ENCODE measurements at places on chromosomes 2 and 18.

DNA sequence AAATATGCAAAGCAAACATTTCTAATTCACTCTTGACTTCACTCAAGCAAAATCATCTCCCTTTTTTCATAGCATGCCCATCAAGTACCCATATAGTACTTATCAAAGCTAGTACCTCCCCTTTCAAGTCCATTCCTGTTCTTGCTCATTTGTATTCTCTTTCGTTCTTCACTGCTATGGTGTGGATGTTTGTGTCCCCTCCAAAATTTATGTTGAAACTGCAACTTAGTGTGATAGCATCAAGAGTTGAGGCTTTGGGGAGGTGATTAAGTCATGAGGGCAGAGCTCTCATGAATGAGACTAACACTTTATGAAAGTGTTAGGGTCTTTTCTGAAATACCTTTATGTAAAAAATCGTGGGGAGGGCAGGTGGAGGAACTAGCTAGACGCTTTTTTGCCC, 52.9 kb downstream of the RNU4ATAC start:
- no peak for DNase-seq

- DNase-seq: no peak
These were observed 17.7 kb downstream of the PAX8 start for GRCh38 chr2:113260991-113261390.

DNA sequence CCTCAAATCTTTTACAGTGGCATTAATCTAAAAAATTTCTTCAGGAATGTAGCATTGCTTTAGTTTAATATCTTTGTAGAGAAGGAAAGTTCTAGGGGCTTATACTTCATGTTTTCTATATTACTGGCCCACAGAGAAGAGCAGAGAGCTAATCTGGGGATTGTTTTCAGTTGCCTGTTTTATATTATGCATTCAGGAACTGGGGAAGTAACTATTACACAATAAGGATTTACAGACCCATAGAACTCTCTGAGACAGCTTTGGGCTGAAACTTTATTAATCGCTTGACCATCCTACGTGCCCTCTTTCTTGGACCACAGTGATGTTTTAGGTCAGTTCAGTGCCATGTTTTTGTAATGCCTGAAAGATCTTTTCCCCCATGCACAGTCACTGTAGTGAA, 29.9 kb downstream of the BIRC6 start:
- no peak for DNase-seq

GRCh38 chr2:19875280-19875679, 26.5 kb downstream of the TTC32 start:
- no peak for DNase-seq

Measured in NCI-H510A treated with DMSO at 0.1 percent for 48 hours (cell line).